Type B pancreatic cell (in vitro differentiated cells): ENCODE measurements at places on chromosomes 16 and 17. TPM values are rescaled to one million over a fixed set of nuclear protein-coding genes. Genes with fewer than 3 reads are reported as not detected.

The MPRIP gene
- total RNA-seq = 275 and 367 TPM in 2 replicates

The WFDC1 gene
- 0.95 and 2.0 TPM in 2 replicates for total RNA-seq

The CNGB1 gene
- 0.19 and 2.3 TPM in 2 replicates for total RNA-seq

The PLA2G10 gene
- total RNA-seq = 1.3 TPM in 1 of 2 replicates, not detected in the other

The CHST4 gene
- total RNA-seq = 0.33 TPM in 1 of 2 replicates, not detected in the other
